ENCODE measurements at places on chromosomes 3 and 15.

DNA sequence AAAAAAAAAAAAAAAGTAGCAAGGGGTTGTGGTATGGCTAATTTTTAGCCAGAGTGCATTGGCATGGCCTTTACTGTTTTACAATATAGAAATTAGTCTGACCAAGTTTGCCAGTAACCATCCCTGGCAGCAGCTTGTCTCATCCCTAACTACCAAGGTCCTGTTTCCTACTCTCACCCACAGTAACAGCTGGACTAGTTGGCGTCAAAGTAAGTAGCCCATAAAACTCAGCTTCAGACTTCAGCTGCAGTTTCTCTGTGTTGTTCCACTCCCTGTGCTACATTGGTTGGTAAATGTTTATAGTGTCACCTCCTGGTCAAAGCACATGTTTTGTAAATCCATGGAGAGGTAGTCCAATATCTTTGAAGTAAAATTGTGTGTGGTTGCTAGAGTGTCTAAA, 691.3 kb downstream of the ZPLD1 start:
- DNase-seq, result no peak

DNA sequence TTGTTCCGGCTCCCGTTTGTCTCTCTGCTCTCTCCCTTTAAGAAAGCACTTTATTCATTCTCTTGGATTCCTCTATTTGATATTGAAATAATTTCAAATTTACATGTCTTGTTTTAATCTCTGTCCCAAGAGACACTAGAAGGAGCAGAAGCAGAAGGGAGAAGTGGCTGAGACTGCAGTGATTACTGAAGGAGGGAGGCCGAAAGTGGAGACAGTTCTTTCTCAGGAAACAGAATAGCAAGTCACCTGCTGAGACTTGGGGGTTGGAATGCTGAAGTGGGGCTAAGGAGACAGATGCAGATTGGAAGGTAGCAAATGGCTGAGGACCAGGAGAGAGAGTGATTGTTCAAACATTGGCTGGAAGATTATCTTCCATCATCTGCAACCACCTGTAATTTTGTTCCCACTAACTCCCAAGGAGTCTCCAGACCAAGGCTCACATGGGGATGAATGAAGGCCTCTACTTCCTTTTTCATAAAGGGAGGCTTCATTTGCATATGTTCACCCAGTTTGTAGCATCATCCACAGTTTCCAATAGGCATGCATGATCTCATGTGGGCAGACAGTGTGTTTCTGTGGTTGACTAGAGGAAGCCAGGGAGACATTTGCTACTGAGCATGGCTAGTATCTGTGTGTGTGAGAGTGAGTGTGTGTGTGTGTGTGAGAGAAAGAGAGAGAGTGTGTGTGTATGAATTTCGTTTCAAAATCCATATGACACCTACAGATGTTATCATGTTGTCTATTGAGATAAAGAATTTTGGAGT, 24.0 kb downstream of the LTF start:
- DNase-seq, result no peak

GRCh38 chr3:66450390-66451022, 50.3 kb downstream of the LRIG1 start:
- DNase-seq, result peak; percentile 85

DNA sequence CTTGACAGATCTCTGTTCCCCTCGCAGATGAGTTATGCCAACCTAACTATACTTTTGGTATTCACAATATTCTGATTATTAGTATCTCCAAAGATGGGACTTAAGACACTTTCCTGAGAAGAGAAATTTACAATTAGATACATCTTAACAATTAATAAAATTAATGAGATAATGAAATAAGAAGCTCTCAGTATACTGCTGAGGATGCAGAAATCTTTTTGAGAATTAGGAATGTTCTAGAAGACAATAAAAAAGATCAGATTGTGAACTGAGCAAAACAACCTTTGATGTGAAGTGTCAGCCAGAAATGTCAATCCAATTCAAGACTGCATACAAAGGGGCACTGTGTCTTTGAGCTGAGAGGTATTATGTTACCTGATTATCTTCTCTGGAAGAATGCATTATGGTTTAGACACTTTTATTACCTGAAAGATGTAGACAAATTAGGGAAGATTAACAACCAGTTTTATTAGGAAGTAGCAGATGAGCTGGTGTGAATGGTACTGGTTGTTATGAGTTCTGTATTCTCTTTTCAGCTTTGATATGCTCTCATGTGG, 262.9 kb downstream of the TIGIT start:
- DNase-seq, result no peak

- no peak for DNase-seq
Measured at GRCh38 chr3:170423001-170423615, 4.4 kb downstream of the CLDN11 start.

DNA sequence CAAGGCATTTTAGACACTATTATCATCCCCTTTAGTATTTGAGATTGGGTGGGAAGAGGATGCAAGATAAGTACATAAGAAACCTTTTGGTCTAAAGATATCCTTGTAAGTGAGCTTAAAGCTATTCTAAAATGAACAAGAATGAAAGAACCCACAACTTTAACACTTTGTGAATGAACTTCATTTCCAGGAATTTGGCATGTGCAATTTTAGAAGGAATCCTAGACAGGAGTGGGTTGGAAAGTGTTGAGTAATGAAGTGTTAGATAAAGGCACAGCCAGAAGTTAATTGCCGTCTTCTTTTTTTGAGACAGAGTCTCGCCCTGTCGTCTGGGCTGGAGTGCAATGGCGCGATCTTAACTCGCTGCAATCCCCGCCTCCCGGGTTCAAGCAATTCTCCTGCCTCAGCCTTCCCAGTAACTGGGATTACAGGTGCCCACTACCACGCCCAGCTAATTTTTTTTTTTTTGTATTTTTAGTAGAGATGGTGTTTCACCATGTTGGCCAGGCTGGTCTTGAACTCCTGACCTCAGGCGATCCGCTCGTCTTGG, 13.2 kb upstream of the TEX9 start:
- DNase-seq, result no peak

DNA sequence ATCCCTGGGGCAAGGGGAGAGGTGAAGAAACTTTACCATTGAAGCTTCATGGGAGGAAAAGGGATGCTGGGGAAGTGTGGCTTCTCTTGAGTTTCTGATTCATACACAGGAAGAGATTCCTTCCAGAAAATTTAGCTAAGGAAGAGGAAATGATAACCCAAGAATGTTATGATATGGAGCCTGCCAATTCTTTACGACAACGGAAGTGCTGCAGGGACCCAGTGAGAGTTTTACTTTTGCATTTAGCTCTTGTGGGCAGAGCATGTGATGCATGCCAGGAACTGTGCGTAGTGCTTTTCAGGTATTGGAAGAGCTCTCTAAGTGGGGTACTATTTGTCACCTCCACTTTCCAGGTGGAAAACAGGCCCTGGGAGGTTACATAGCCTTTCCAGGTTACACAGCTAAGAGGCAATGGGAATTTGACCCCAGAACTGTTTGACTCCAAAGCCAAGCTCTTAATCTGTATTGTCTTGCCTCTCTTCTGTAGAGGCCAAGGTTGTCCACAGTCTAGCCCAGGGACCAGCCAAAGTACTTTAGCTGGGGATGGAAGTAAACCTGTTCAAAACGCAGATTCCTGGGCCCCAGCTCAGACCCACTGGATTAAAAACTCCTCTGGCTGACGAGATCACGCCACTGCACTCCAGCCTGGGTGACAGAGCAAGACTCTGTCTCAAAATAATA, 23.0 kb downstream of the CMTM7 start:
- DNase-seq, result no peak

DNA sequence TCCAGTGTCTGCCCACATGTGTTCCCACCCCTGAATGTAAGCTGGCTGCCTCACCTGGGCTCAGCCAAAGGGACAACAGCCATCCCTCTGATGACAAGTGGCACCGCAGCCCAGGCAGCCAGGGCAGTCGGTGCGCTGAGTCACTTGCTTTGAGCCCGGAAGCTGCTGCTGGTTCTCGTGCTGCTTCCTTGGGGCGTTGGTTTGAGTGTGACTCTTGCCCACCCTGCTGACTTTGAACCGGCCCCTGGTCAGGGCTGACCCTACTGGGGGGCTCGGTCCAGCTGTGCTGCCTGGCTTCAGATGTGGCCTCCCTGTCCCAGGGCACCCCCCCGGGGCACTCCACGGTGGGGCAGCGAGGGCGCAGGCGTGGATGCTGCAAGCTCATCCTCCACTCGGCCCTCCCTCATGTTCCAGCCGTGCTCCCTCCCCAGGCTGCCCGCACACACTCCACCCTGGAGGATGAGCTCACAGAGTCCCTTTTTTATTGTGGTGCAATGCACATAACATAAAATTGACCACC, 62.1 kb downstream of the EFCAB12 start:
- DNase-seq, result no peak

DNA sequence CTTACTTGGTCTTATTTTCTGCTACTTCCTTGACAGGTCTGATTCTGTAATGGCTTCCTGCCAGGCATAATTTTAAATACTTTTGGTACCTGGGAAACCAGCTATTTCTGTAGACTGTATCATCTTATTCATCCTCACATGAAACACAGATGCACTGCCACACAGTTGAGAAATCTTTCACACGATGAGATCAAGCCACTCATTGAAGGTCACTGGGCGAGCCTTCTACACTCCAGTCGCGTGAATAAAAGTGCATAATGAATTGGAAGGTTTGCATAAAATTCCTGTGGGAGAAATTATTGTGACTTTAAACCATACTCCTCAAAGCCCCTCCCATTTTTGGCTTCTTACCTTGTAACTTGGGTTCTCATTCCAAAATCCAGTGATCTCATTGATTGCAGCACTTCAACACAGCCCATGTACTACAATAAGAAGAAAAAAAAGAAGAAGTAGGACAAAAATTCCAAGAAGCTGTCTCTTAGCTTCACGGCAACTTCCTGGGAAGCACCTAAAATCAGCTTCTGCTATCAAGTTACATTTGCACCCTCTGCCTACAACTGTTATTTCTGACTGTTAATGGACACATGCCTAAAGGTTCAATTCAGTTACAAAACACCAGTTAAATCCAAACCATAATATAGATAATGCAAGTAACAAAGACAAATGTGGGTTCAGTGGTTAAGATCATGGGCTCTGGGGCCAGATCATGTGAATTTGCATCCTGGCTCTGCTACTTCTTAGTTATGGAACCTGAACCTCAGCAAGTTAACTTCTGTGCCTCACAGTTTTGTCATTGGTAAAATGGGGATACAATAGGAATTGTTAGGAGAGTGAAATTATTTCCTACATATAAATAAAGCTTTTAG, 39.0 kb downstream of the SHC4 start:
- DNase-seq, result no peak

DNA sequence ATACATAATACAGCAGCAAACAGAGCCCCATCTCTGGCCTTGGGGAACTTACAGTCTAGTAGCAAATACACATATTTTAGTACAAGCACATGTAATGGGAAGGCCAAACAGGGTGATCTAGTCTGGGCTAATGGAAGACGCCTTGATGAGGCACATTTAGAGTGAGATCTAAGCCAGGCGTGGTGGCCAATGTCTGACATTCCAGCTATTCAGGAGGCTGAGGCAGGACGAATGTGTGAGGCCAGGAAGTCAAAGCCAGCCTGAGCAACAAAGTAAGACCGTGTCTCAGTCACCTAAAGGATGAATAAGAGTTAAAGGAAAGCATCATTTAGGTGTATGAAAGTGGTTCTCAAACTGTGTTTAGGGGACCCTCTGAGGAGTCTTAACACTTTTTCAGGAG, 291.9 kb downstream of the MAGI1 start:
- DNase-seq, result no peak

- no peak for DNase-seq
Measured at GRCh38 chr15:66164788-66165187, 88.8 kb downstream of the MEGF11 start.

All from psoas muscle (tissue), 8 donors.